ENCODE measurements at places on chromosomes 2 and 18.

DNA sequence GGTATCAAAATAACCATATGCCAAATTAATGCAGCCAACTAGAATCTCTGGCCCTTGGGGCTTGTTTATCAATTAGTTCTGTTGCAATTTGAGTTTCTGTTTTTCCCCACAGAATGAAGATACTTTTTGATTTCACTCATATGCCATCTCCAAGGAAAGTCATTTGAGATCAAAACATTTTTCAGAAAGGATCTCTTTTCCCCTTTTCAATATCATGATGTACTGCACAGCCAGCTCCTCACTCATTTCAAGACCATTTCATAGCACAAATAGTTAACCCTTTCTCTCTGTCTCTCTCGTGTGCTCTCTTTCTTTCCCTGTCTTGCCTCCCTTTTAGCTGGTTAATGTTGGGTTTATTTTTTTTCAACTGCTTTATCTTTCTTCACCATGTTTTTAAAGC, 387.3 kb downstream of the STK39 start:
- no peak for DNase-seq

GRCh38 chr2:113138428-113139322, 11.3 kb downstream of the IL1RN start:
- DNase-seq = no peak

- DNase-seq = no peak
These were observed 30.1 kb downstream of the SH3RF3 start for GRCh38 chr2:109159096-109159495.

DNA sequence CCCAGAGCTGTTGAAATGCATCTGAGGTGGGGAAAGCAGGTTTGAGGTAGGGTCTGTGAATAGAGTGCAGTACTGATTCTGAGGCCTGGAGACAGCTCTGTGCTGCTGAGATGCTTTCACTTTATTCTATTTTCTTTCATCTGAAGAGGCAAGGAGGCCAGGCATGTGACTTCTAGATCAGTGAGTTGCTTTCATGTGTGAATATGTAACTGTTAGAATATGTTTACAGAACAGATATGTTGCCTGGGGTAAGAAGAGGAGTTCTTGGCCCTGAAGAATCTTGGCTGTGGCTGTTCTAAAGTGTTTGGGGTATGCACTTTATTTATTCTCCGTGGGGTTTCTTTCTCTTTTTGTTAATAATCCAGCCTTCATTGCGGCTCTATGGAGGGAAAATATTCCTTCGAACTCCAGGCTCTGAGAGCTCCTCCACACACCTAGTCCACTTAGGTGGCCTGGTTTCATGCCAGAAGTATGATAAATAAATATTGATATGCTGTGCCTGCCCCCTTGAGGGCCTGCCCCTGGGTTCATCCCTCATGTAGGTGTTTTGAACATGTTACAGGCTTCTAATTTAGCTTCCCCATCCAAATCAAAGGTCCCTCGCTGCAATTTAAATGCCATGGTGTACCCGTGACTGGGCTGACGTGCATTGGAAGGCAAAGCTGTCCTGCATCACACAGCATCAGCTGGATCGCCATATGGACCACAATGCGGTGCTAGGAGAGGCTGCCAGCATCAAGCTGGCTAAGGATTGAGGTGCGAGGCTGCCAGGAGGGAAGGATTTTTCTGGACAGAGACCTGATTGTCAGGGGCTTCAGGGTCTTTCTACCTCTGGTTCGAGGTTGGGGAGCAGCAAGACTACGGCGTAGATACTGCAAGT, 102.9 kb downstream of the PRKCE start:
- no peak for DNase-seq

DNA sequence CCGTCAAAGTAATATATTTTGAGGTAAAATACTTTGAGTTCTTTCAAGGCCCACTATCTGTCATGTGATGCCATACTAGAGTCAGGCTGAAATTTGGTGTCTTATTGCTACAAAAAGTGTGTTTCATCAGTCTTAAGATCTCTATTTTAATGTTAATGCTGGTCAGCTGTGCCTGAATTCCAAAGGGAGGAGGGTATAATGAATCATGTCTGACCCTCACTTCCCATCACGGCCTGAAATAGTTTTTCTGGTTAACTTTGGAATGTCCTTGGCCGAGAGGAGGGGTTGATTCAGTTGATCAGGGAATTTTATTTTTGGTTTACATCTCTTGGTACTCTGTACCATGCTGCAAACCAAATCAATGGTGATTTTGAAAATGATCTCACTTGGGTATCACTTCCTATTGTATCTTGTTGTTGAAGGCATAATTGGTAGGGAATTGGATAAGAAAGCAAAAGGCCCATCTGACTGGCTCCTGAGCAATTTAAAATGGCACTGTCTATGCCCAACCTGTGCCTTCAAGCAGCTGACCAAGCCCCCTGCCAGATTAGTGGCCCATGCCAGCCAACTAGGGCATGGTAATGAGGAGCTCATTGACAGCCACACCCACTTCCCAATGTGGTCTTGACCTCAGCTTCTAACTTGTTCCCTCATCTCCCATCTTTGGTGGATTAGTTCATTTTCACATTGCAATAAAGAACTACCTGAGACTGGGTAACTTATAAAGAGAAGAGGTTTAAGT, 6.1 kb upstream of the SLC35F5 start:
- DNase-seq = no peak

DNA sequence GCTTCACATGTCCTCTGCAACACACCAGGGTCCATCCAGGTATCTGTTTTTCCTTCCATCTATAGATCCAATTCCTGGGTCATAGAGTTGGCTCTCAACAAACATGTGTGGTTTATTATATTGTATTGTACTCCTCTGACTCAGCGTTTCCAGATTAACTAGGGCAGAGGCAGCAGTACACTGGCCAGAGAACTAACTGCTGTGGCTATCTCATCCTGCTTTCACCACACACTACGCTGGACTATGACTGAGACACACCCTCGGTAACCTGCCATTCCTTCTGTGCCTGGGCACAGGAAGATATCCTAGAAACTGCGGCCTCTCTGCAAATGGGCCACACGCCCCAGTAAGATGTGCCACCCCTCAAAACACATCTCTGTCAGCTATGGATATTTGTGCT, 159.8 kb upstream of the STK17B start:
- no peak for DNase-seq

Data from T-helper 1 cell (primary cell).